A549 treated with ZK216348 at 1 μM for 4 hours (cell line): ENCODE measurements at places on chromosomes 3 and 15. TPM values are rescaled to one million over a fixed set of nuclear protein-coding genes. Genes with fewer than 3 reads are reported as not detected.

ERC2 gene
- total RNA-seq = 0.31 to 0.52 TPM in 2 of 5 replicates, not detected in the others

CD200R1 gene
- 0.06 to 0.07 TPM in 2 of 5 replicates, not detected in the others for total RNA-seq

TJP1 gene
- total RNA-seq = 55.6 to 80.2 TPM (median 79.6 TPM) in 5 replicates

OSBPL10 gene
- 15.5 to 21.7 TPM (median 18.9 TPM) in 5 replicates for total RNA-seq

CCDC71 gene
- total RNA-seq = 11.2 to 15.5 TPM (median 13.2 TPM) in 5 replicates

IL17RD gene
- total RNA-seq = 0.56 to 1.8 TPM (median 1.00 TPM) in 5 replicates

STAC gene
- total RNA-seq = 2.3 to 3.0 TPM (median 2.7 TPM) in 5 replicates
